ENCODE measurements at places on chromosomes 13 and 19. TPM values are rescaled to one million over a fixed set of nuclear protein-coding genes. Genes with fewer than 3 reads are reported as not detected.

GRCh38 chr19:29934257-29934656, 7.8 kb upstream of the URI1 start:
- no peak for DNase-seq

DNA sequence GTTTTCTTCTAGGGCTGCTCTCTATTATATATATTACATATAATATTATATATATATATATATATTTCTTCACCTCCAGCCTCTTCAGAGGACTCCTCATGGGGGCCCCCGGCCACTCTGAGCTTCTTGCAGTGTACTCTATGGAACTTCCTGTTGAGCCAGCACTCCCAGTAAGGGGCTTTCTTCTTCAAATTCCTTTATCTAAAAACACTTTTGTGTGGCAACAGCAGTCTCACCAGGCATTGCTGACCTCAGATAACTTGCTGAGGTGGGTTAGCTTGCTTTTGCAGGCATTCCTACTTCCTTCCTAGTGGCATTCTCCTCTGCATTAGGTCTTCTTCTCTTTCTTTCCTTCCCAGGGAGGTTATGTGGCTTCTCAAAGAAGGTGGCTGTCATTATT, 381.5 kb downstream of the MYO16 start:
- DNase-seq = no peak

GRCh38 chr13:49210114-49210513, 10.0 kb upstream of the MLNR start:
- DNase-seq = no peak

- DNase-seq = peak; percentile 85
Observed at GRCh38 chr19:46513461-46514236, 18.0 kb upstream of the PNMA8B start.

DNA sequence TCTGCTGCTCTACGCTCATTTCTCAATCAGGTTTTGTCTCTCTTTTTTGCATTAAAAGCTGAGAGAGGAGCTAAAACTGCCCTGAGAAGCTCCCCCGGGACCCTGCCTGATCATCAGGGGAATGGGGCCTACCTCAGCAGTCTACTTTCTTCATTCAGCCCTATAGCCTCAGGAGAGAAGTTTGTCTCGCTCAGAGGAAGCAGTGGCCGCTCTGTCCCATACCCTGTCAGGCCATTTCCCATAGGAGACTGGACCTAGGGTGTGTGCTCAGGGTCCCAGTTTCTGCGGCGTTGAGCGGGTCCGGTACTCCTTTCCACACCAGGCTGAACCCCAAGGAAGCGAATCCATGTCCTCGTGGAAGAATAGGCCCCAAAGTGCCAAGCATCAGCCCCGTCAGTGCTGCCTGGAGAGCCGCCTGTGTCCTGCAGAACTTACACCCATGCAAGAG, 21.7 kb downstream of the UBE2L5 start:
- no peak for DNase-seq

ATP4A gene
- not detected for total RNA-seq

COX6B2 gene
- total RNA-seq = not detected

MEIOSIN gene
- total RNA-seq = not detected

Measured in muscle of leg (tissue), 16 donors.